ENCODE measurements at places on chromosomes 6 and 20. TPM values are rescaled to one million over a fixed set of nuclear protein-coding genes. Genes with fewer than 3 reads are reported as not detected.

- DNase-seq = no peak
Observed at GRCh38 chr6:10414756-10415616, at the start of gene TFAP2A. TSS of gene TFAP2A (minus strand) at chr6:10415074. CDS start at chr6:10414991, 83 bp downstream.

DNA sequence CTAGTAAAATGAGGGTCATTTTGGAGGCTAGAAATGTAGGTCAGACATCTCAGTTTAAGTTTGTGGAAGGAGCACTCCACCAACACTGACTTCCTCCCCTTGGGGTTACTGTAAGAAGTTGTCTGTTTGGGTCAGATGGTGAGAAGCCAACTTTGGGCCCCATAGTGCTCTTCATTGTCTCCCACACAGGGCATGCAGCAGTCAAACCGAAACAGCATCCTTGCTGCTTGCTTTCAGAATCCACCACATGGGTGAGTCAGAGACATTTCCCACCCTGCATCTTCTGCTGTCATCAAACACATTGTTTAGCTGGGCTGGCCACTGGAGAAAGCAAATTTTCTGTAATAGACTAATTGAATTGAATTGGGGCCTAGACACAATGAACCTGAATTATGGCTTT, 16.8 kb downstream of the IL17F start:
- no peak for DNase-seq

DNA sequence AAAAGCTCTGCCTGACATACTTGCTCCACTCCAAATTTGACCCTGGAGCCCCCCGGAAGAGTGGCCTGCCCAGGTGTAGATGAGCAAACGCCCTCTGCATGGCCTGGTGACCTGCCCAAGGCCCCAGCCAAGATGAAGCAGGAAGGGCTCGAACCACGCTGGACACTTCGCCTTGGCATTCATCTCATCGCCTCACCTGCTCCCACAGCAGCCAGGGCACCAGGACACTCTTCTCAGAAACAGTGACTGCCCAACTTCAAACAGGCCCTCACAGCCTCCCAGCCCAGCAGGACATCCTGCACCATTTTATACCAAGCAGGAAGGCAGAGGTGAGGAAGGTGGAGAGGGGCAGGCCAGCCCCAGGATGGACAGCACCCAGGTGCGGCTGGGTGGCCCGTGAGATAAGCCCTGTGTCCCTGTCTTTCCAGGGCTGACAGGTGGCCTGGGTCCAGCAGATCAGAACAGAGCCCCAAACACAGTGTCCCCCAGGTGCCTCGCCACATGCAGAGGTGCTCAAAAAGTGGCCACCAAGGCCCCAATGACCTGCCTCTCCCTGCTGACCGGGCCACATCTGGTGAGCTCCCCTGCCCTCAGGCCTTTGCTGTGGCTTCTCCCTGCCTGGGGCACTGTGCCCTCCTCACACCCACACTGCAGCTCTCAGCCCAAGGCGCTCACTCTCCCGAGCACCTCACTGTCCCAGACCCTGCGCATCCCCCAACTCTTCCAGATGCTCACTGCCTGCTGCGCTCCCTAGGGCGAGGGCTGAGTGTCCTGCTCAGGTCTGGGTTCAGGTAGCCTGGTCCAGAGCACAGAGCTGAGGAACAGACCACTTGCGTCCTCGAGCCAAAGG, 7.2 kb downstream of the ACSS1 start:
- DNase-seq = no peak

DNA sequence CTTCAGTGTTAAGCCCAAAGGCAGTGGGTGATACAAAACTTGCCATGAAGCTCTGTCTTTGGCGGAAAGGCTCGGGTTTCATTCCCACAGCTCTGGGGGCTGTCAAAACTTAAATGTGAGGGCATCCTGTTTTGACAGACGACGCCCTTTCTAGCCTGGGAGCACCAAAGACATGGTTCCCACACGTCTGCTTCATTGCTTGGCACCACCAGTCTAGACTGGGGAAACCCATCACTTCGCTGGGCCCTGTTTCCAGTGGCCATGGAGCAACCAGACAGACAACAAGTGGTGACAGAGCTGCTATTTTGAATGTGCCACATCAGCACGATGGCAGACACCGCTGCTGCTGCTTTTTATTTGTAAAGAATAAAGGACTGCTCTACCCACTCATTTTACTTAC, 127.5 kb downstream of the SASH1 start:
- DNase-seq = no peak

DNA sequence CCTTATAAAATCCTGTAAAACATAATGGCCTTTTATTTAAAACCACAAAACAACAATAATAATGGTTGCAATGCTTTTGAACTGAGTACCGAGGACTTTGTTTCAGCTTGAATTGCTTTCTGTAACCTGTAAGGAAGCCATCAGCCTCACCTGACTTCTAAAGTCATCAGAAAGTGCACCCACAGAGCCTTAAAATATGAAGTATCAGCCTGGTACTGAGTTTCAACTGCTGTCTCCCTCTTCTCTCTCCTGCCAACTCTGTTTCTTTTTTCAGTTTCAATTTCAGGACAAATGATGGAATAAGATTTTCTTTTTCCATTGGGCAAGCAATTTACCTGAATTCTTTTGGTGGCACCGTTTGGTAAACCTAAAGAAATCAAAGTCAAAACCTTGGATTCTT, 119.4 kb downstream of the PHACTR1 start:
- no peak for DNase-seq

The ADTRP gene
- total RNA-seq = 1.5 TPM

The C6orf118 gene
- total RNA-seq = 0.04 TPM

The TMC2 gene
- total RNA-seq = not detected

The SLC17A3 gene
- not detected for total RNA-seq
